Aorta (tissue), 5 donors: ENCODE measurements at places on chromosomes 1 and 21. TPM values are rescaled to one million over a fixed set of nuclear protein-coding genes. Genes with fewer than 3 reads are reported as not detected.

- no peak for DNase-seq
Measured at GRCh38 chr1:14654554-14654953, 56.1 kb downstream of the KAZN start.

DNA sequence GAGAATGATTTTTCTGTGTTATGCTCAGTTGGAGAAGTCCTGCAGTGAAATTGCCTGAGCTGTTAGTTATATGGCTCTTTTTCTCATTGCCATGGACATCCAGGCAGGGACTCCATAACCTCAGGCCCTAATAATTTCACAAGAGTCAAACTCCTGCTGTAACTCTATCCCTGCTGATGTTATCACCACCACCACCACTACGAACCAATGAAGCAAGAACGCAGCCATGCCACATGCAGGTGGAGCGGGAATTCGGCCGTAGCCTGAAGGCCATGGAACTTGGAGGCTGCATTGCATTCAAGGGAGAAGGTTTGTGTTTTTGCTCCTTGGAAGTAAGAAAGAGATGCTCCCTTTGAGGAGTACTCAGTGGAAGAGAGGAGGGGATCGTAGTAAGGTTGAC is 16.8 kb upstream of the DLGAP3 start:
- DNase-seq, result no peak

GRCh38 chr1:64516803-64517568 is 47.1 kb downstream of the CACHD1 start:
- no peak for DNase-seq

DNA sequence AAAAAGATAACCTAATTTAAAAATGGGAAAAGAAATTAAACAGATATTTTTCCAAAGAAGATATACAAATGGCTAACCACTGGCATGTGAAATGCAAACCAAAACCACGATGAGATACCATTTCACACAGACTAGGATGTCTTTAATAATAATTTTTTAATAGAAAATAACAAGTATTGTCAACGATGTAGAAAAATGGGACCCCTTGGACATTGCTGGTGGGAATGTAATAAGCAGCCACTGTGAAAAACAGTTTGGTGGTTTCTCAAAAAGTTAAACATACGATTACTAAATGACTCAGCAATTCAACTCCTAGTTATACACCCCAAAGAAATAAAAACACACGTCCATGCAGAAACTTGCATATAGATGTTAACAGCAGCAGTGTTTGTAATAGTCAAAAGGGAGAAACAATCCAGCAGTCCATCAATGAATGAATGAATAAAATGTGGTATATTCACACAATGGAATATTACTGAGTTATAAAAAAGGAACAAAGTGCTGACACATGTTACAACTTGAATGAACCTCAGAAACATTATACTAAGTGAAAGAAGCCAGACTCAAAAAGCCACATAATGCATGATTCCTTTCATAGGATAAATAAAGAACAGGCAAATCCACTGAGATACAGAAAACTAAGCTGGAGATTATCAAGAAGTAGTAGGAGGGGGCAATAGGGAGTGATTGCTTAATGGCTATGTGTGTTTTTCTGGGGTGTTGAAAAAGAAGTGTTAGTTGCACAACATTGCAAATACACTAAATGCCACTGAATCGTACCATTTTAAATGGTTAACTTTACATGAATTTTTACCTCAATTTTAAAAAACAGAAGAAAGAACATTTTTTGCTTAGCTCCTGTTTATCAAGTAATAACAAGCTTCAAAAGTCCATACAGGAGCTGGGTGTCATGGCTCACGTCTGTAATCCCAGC is 4.1 kb downstream of the PPT1 start:
- no peak for DNase-seq

DNA sequence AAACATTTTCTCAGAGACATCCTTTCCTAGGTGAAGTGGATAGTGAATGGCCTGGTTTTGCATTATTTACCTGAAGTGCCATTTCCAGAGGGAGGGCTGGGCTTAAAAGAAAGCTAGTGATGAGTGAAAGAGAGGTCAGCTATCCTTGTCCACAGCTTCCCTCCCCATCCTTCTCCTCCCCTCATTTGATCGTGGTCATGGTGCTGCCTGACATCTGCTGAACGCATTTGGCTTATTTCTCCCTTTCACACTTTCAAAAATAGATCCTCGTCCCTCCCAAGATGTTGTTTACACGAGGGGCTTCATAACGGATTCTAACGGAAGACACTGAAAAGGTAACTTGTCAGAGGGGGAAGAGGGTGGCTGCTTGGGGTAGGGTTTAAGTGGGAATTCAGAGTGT is 66.1 kb downstream of the PRRX1 start:
- no peak for DNase-seq

- DNase-seq, result no peak
Measured at GRCh38 chr1:39645411-39646043, 6.1 kb upstream of the HEYL start.

GRCh38 chr1:201790261-201790660 is 38.7 kb upstream of the IPO9 start:
- DNase-seq, result peak; percentile 58

- DNase-seq, result no peak
Measured at GRCh38 chr1:218368686-218369085, 23.6 kb downstream of the TGFB2 start.

- no peak for DNase-seq
Measured at GRCh38 chr1:40984066-40984465, 4.6 kb downstream of the CTPS1 start.

GRCh38 chr21:38838598-38839327 is 33.0 kb downstream of the ETS2 start:
- DNase-seq, result no peak

DNA sequence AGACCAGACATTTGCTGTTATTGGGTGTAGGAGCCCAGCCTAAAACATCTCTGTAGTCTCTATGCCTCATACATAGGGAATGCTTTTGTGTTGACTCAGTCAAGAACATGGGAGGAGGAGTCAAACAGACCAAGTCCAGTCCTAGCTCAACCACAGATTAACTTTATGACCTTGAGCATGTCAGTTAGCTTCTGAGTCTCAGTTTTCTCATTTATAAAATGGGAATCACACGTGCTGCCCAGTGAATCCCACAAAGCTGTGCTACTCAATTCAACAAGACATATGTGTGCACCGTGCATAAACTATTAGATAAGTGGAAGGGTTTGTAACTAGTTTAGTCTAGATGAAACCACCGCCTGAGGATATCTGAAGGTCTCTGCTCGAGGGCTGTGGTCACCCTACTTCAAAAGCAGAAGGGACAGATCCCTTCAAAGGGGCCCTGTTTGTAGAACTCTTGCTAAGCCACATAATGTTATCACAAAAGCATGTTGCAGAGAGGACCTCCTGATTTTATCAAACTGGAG is 109.5 kb upstream of the NFIA start:
- no peak for DNase-seq

SAMD11 gene
- total RNA-seq, result 30.1 TPM

SIPA1L2 gene
- 27.6 TPM for total RNA-seq

C1orf116 gene
- 0.13 TPM for total RNA-seq

ANKRD65 gene
- total RNA-seq, result 1.5 TPM

BRDT gene
- not detected for total RNA-seq

UBASH3A gene
- total RNA-seq, result 1.4 TPM

FLG2 gene
- total RNA-seq, result not detected

PYCR2 gene
- total RNA-seq, result 43.9 TPM

MCOLN2 gene
- total RNA-seq, result 3.9 TPM
